NCI-H2081 (cell line): ENCODE measurements at places on chromosomes 3 and 15.
A peak's percentile ranks its signal among the peaks of the same experiment; 100 is the strongest.

GRCh38 chr3:24259901-24260512 is 234.6 kb downstream of the THRB start:
- DNase-seq = no peak

- DNase-seq = no peak
Observed at GRCh38 chr15:57255751-57256341, 120.5 kb upstream of the CGNL1 start.

GRCh38 chr15:41943543-41944312 is 28.6 kb downstream of the EHD4 start:
- no peak for DNase-seq

DNA sequence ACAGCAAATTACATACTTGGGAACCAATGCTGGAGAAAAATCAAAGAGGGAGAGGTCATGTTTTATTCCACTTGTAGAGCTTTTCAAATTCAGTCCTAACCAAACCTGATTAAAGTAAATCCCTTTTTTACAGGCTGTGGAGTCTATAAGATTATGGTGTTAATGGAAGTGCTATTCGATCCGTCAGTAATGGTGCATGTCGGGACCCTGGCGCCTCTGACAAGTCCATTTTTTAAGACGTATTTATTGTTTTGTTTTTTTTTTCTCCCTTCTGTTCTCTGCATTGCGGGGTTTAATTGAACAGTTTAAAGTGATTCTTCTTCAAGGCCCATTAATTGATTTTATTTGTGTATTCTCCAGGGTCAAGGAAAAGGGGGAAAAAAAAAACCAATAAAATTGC is 725.9 kb downstream of the TUSC7 start:
- no peak for DNase-seq

- no peak for DNase-seq
Observed at GRCh38 chr3:69385123-69385722, 665 bp downstream of the FRMD4B start.

DNA sequence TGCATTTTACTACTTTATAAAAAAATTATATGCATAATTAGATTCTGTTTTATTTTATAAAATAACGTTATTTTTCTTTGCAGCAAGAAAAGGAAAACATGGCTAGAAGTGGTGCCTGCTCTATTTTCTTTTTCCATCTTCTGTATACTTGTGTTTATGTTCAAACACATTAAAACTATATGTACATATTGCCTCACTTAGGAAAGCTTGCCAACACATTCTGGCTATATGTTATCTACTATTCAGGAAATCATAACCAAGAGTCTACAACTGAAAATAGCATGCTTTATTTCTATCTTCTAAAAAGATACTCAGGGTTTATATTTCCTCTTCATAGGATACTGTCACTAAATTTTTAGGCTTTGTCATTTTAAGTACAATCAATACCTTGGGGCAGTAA is 90.2 kb upstream of the KCNMB2 start:
- DNase-seq = peak; percentile 86

DNA sequence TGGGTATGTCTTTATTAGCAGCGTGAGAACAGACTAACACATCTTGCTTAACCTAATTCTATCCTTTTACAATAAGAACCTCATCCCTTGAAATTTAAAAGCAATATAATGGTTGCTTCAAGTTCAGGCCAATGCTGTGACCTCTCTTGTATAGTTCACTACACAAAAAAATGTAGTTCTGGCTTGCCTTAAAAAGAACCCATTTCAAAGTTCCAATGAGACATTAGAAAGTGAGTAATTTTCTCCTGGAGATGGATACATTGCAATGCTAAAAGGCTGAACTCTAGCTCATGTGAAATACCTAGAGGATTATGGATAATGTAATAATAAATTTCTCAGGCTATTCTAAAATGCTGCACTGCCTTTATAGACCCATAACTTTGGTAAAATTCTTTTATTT is 47.8 kb downstream of the ATP13A4 start:
- no peak for DNase-seq

- DNase-seq = no peak
Observed at GRCh38 chr3:156787926-156788663, 38.1 kb upstream of the LEKR1 start.

DNA sequence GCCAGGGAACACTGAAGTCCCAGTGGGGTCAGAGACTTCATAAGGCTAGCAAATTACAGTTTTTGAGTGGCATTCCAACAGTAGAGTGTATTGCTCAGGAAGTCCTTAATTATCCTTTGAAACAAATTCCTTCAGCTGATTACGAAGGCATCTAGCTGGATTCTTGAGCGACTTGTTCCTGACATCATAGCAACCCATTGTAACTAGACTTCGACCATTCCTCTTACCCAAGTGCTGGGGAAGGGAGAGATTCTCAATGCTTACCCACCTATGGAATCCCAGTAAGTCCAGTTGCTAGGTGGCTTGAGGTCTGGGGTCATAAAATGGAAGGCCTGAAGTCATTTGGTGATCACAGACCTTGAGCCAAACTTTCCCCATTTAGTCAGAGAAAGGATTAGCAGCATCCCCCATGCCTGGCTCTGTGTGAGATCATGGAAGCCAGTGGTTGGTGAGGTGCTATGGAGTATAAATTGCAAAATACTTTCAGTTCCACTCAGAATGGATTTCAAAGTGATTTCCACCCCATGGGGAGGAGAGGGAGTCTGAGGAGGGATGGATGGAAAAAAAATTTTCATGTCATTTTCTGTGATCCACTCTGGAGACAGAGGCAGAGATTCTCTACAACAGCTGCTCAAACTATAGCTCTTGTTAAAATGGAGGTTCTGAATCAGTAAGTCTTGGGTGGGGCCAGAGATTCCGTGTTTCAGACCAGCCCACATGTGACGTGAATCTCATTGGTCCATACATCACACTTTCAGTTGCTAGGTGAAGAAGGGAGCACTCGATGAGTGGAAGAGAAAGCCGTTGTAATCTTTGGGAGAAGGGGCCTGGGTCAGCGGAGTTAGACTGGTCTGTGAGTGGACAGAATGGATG is 45.7 kb downstream of the CD86 start:
- DNase-seq = peak; percentile 46

- no peak for DNase-seq
Observed at GRCh38 chr15:86193716-86194380, 114.2 kb downstream of the AGBL1 start.

DNA sequence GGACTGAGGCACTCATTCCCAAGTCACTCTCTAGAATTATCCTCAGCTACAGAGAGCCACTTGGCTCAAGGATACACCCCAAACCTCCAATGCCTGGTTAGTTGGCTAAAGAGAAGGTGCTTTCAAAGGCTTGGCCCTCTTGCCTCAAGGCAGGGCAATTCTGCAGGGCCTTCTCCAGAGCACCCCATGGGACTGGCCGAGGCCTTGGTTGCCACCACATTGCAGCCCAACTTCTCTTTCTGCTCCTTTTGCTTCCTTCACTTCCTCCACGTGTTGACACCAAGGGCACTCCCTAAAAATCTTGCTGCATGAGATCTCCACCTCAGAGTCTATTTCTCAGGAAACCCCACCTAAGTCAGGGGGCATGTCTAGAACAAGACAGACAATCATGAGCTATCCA is 36.7 kb downstream of the MEGF11 start:
- DNase-seq = no peak

DNA sequence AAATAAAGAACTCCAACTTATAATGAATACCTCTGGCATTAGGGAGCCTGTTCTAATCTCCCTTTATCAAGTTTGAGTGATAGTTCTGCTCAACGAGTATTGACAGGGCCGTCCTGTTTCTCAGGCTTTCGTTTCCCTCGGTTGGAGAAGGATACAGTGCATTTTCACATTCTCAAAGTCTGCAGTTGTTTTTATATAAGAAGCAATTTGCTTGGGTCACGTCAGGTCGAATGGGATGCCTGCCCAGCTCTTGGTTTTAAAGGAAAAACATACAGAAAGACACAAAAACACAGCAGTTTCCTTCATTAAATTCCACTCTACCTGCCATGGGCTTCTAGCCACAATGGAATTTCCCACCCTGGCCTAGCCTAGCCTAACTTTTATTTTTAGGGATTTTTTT is 366.3 kb downstream of the TIGIT start:
- no peak for DNase-seq

- no peak for DNase-seq
Observed at GRCh38 chr15:71290881-71291635, 175.8 kb downstream of the THSD4 start.

- DNase-seq = no peak
Observed at GRCh38 chr3:38318766-38319671, 27.6 kb upstream of the XYLB start.

- peak; percentile 16 for DNase-seq
Observed at GRCh38 chr15:80512726-80513660, 108.8 kb downstream of the ARNT2 start.

DNA sequence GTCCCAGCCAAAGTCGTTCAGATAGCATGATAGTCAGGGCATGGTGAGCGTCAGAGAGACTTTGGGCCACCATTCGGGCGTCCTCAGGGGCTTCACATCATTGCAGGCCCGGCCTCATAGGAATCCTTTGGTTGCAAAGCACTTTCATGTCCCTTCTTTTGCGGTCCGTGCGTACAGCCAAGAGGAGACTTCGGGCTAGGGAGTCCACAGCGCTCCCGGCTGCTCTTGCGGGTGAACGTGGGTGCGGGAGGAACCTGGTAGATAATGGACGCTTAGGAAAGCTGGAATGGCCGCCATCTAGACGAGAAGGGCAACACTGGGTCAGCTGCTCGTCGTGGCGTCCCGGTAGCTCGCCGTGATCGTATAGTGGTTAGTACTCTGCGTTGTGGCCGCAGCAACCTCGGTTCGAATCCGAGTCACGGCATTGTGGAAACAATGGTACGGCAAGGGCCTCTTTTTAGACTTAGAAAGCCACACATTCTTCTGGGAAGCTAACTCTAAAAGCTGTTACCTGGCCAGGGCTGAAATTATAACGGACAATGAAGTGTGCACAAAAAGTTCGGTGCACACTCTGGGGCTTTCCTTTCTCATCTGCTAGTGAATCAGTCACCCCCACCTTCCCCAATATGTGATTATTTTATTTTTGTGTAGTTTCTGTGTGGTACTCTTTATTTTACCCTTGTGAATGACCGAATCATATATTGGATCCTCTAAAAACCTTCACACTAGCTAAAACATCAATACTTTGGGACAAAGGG is 13.2 kb upstream of the SHF start:
- peak; percentile 88 for DNase-seq

DNA sequence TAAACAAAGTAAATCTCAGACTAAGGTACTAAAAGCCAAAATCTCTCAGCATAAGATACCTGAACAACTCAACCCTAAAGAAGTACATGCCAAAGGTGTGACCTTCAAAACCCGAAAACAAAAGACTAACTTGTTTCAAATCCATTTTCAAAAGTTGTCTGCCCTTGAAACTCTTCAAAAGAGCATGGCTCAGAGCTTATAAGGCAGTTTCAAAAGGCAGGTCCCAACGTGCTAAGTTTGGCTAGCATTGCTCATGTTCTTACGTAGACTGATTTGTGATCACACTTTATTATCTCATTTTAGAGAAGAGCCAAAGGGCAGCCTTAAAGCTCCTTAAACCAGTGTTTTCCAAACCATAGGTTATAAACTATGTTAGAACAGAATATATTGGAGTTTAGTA is 112.2 kb downstream of the FEZF2 start:
- no peak for DNase-seq

- DNase-seq = no peak
Observed at GRCh38 chr15:39078026-39078425, 502.9 kb upstream of the THBS1 start.
